Iris pigment epithelial cell (primary cell): ENCODE measurements at places on chromosomes 2 and 18.

GRCh38 chr2:157254041-157254440, 3.5 kb upstream of the GALNT5 start:
- no peak for DNase-seq

DNA sequence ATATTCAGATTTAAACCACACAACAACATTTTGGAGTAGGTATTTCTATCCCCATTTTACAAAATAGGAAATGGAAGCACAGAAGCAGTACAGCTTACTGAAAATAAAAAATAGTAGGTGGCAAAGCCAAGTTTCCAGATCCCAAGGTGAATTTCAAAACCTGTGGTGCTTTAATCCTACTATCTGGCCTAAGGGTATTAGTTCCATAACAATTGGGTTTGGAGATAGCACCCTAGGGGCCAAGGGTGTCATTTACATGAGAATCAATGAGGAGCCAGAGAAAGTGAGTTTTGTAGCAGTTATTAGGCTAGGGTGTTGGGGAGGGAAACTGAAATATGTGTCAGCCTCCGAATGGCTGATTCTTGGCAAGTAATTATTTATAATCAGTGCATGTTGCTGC, 24.9 kb downstream of the OSBPL6 start:
- DNase-seq, result no peak

- DNase-seq, result peak; percentile 87
These were observed 25.4 kb downstream of the SP100 start for GRCh38 chr2:230441227-230441897.

DNA sequence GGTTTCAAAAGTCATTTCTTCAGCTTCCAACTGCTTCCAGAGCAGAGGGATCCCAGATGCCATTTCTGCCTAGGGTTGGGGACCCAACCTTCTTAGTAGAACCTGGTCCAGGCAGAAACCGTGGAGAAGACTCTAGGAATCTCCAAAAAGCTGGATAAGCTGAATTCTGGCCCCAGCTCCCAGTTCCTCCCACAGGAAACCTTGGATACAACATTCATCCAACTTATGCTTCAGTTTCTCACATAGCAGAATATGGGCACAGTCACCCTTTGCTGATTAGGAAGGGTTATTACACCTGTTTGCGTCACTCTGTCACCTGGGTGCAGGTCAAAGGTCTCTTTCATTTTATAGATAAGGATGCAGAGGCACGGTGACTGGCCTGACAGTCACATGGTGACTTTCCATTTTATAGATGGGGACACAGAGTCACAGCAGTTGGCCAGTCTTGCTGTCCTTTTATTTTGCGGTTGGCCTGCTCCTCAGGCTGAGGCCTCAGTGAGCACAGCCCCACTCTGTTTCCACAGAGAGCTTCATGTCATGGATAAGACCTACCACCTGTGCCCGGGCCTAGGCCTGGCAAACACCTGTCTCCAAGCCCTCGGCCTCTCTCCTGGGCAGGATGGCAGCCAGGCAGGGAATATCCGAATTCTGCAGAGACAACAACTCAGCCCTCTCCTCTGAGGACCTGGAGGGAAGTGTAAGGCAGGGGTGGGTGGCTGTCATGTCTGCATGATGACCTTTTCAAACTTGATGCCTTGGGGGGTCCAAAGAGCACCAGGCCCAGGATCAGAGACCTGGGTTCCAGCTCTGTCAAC, 148.8 kb downstream of the SMAD7 start:
- no peak for DNase-seq

DNA sequence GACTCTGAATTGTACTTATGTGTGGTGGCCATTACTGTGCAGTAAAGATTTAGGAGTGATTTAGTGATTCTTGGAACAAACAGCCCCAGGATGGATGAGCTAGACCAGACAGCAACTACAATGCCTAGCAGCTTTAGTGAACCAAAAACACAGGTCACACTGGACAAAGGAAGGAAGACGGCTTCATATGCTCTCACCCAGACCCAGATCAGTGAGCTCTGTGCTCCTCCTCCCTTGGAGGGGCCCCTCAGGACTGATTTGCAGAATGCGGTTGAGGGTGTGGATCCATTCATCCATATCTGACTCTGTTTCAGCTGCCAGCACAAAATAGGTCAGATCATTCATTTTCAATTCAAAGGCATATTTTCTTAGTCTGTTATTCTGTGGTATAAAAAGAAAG, 159.7 kb upstream of the CCDC195 start:
- no peak for DNase-seq

DNA sequence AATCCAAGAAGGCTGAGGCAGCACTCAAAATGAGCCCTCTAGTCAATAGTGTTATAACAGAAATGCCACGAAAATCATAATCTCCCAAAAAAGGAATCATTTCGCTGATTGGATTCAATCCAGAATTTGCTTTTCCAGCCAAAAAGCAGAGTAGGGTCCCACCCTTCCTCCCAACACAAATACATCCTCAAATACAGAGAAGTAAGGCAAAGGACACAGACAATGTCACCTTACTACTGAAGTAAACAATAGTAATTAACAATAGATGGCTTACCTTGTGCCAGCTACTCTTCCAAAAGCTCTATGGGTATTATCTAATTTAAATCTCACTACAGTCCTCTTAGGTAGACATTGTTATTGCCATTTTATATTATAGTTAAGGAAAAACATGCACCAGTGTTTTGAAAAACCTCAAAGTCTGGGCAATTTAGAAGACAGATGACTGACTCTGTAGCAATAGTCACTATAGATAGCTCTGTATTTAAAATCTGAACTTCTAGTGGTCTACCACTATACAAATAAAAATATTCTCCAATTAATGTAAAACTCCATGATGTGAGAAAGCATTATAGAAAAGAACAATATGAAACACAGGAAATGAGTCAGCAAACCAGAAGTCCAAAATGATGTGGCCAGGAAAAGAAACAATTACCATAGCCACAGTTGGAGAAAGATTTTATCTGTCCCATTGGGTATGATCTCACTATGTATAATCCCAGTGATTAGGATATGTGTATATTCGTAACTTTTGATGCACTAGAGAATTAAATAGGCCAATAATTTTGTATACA, 305.0 kb upstream of the ERBB4 start:
- DNase-seq, result peak; percentile 89

GRCh38 chr2:98959810-98960507, 23.9 kb upstream of the CRACDL start:
- DNase-seq, result no peak

DNA sequence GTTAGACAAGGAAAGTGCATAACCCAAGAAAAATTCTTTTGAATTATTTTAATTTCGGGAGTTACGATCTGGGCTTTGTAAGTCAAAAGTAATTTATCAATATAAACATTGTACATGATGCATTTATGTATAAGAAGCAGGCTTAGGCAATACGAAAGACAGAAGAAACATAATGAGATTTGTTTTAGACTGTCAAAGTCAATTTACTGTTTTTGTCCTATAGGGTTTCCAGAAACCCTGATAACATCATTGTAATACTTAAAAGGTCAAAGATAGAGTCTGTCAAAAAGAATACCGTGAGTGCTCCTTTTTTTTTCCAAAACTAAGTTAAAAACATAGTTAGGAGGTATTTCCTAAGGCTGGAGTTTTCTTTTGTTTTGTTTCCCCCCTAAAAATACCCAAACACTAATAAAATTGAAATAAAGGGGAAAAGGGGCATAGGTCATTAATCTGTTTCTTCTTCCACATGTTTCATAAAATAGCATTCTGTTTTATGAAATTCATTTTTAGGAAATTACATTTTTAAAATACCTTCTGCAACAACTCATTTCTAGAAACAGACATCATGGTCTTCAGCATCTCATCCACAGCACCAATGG, 16.1 kb downstream of the C1D start:
- DNase-seq, result no peak

- no peak for DNase-seq
These were observed 87.4 kb upstream of the SERPINE2 start for GRCh38 chr2:224126440-224126839.

GRCh38 chr18:41545091-41545888, 409.7 kb upstream of the PIK3C3 start:
- no peak for DNase-seq

GRCh38 chr2:18474700-18475099, 85.8 kb downstream of the RDH14 start:
- no peak for DNase-seq

DNA sequence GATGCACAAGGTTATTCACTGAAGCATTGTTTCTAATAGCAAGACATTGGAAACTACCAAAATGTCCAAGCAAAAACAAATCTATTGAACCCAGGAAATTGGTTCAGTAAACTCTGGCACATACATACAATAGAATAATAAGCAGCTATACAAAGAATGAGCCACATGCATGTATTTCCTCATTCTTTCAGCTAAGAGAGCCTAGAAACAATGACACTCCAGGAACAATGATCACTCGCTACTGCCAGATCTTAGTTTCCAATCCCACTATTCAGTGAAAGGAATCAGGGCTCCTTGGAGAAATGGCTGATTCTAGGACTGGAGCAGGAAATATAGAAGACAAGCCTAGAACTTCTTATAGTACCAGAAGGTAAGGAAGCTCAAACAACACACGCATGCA, 221.9 kb upstream of the AGAP1 start:
- DNase-seq, result no peak

DNA sequence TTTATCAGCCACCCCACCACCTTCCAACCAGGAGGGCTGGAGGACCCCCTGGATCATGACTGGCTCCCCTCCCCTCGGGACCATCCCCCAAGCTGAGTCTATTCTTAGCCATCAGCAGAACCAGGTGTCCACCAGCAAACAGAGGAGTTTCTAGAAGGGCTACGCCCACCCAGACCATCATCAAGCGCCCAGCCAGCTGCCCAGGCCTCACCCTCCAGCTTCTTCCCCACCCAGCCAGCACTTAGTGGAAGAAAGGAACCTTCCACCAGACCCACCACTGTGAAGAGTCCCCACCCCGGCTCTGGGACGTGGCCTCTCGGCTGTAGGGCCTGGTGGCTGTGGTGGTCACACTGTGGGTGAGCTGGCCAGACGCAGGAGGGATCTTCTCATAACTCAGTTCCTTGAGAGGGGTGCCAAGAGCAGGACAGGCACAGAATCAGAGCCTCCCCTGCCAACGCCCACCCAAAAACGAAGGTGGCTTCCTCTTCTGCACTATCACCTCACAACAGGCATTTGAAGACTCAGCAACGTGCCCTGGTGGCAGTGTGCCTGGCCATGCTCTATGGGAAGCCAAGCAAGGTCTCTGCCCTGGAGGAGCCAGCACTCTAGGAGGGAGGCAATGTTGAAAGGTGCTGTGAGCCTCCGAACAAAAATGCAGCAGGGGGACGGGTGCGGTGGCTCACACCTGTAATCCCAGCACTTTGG, 19.0 kb downstream of the BIN1 start:
- DNase-seq, result no peak

DNA sequence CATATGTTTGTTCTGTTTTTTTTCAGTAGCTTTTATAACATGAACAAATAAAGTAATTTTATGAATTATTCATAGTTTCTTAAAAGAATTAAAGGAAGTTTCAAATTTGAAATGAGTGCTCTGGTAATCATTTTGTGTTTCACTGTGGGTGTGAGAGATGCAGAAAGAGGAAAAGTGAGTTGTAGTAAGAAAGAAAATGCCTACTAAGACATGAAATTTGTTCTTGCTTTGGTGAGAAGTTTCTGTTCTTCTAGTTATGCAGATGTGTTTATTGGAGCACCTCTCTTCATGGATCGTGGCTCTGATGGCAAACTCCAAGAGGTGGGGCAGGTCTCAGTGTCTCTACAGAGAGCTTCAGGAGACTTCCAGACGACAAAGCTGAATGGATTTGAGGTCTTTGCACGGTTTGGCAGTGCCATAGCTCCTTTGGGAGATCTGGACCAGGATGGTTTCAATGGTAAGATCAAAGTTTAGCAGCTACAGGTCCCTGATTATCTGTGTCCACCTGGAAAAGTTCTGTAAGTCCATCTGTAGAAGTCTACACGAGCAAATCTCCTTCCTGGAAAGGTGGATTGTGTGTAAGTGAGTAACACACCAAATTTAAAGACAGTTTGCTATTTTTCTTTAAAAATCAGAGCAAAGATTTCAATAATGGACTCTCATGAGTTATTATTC, 51.4 kb downstream of the ITGAV start:
- DNase-seq, result no peak
